ENCODE measurements at places on chromosomes 6 and 20.

- H3K27me3 ChIP-seq: peaks cover 46% of the 10 kb centered on the region
- no peaks in the 10 kb centered on the region for H3K36me3 ChIP-seq
- H3K4me1 ChIP-seq: peaks cover 43% of the 10 kb centered on the region
These were observed 1.7 kb upstream of the TCF15 start for GRCh38 chr20:611843-612185.

- peak; percentile 61 for DNase-seq
- H3K27me3 ChIP-seq: peaks cover 81% of the 10 kb centered on the region
- H3K27ac ChIP-seq: no peak overlapping the region
These were observed 15.4 kb downstream of the PNPLA1 start for GRCh38 chr6:36285187-36285671.

- H3K27ac ChIP-seq: no peak overlapping the region
- no peak overlapping the region for H3K4me3 ChIP-seq
- peaks cover 3% of the 10 kb centered on the region for H3K27me3 ChIP-seq
- DNase-seq: no peak
- no peaks in the 10 kb centered on the region for H3K36me3 ChIP-seq
- H3K4me1 ChIP-seq: peaks cover 15% of the 10 kb centered on the region
These were observed 1295.1 kb downstream of the EPHA7 start for GRCh38 chr6:92124200-92124651.

- no peak overlapping the region for H3K27ac ChIP-seq
- no peak overlapping the region for H3K4me3 ChIP-seq
These were observed 36.3 kb upstream of the CST5 start for GRCh38 chr20:23915844-23916243.

- peaks cover 15% of the 10 kb centered on the region for H3K36me3 ChIP-seq
- H3K27ac ChIP-seq: no peak overlapping the region
- H3K4me1 ChIP-seq: peaks cover 24% of the 10 kb centered on the region
These were observed 115.1 kb downstream of the QKI start for GRCh38 chr6:163529605-163530004.

- no peak for DNase-seq
- H3K36me3 ChIP-seq: no peaks in the 10 kb centered on the region
- peaks cover 3% of the 10 kb centered on the region for H3K27me3 ChIP-seq
- H3K4me3 ChIP-seq: no peak overlapping the region
These were observed 49.4 kb upstream of the RREB1 start for GRCh38 chr6:7058250-7058923.

- no peak overlapping the region for H3K4me3 ChIP-seq
- H3K4me1 ChIP-seq: peaks cover 21% of the 10 kb centered on the region
- H3K27me3 ChIP-seq: no peaks in the 10 kb centered on the region
These were observed 168.5 kb upstream of the ID4 start for GRCh38 chr6:19668710-19669109.

DNA sequence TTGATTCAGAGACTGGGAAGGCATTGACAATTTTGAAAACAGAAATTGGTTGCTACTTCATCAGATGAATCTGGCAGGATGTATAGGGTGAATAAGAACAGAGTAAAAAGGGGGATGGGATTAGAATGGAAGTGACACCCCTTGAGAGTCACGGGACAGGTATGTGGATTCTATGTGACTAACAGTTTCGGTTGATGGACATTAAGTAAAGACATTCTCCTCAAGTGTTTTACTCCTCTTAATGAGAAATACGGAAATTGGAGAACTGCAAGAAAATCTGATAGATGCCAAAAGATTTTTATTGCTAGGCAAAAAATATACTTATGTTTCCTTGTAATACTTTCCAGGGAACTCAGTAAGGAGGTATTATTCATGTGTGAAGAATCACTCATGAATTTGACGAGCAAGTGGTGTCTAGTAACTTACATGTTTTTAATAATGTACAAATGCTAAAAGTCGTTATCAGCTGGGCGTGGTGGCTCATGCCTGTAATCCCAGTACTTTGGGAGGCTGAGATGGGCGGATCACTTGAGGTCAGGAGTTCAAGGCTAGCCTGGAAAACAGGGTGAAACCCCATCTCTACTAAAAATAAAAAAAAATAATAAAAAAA lies 135.8 kb downstream of the KIF16B start:
- peaks cover 7% of the 10 kb centered on the region for H3K27me3 ChIP-seq
- H3K36me3 ChIP-seq: peaks cover 63% of the 10 kb centered on the region
- H3K4me1 ChIP-seq: peaks cover 11% of the 10 kb centered on the region
- no peak overlapping the region for H3K4me3 ChIP-seq
- no peak overlapping the region for H3K27ac ChIP-seq

GRCh38 chr6:75169689-75170586 lies 35.9 kb downstream of the COL12A1 start:
- peaks cover 4% of the 10 kb centered on the region for H3K27me3 ChIP-seq
- H3K27ac ChIP-seq: no peak overlapping the region
- peaks cover 17% of the 10 kb centered on the region for H3K4me1 ChIP-seq
- H3K4me3 ChIP-seq: no peak overlapping the region
- no peak for DNase-seq

- DNase-seq: no peak
- no peak overlapping the region for H3K4me3 ChIP-seq
- peaks cover 23% of the 10 kb centered on the region for H3K27me3 ChIP-seq
- no peak overlapping the region for H3K27ac ChIP-seq
These were observed 232.7 kb downstream of the DLL1 start for GRCh38 chr6:170057961-170058877.

DNA sequence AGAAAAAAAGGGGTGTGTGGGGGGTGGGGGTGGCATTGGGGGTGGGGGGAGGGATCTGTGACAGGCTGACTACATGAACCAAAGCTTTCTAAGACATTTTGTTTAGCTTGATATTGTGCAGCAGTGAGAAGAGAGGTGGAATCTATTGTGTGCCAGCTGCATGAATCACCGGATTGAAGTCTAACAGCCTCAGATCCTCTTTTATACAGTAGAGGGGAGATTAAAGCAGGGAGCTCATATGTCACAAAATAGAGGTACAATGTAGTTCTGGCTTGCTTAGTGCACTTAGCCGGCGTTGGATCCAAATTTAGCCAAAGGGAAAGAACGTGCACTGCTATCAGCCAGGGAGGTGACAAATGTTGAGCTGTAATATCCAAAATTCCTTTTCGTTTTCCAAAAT lies 404.2 kb upstream of the CITED2 start:
- no peak overlapping the region for H3K4me3 ChIP-seq
- DNase-seq: no peak
- no peak overlapping the region for H3K27ac ChIP-seq
- peaks cover 58% of the 10 kb centered on the region for H3K4me1 ChIP-seq

DNA sequence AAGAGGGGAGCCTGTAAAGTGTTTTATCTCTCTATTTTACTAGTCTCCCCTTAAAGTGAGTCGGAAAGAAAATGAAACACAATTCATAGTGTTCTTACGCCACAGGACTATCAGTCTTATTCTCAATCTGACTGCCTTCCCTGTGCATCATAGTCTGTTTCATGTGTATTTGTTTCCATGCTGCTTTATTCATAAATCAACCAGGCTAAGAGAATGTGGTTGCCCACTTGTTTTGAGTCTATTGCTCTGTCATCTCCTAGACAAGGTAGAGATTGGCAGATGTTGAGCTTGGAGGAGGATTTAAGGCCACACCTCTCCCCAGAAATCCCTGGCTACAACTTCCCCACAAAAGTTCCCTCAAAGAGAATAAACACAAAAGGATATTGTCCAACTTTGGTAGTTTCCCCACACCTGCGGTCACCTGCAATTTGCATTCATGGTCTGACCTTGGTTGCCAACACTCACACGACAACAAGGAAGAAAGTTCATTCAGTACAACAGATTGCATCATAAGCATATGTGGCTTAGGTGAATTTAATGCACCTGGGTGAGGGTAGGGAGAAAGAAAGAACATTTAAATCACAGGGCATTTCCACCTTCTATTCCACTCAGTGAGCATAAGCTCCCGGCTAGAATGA lies 167.1 kb upstream of the FBXL4 start:
- H3K27me3 ChIP-seq: peaks cover 8% of the 10 kb centered on the region
- DNase-seq: no peak
- peaks cover 7% of the 10 kb centered on the region for H3K4me1 ChIP-seq
- H3K36me3 ChIP-seq: no peaks in the 10 kb centered on the region
- H3K4me3 ChIP-seq: no peak overlapping the region

GRCh38 chr6:1200409-1201101 lies 111.3 kb upstream of the FOXQ1 start:
- H3K4me3 ChIP-seq: no peak overlapping the region
- H3K27ac ChIP-seq: no peak overlapping the region
- H3K4me1 ChIP-seq: peaks cover 11% of the 10 kb centered on the region
- H3K27me3 ChIP-seq: peaks cover 7% of the 10 kb centered on the region
- H3K36me3 ChIP-seq: no peaks in the 10 kb centered on the region

DNA sequence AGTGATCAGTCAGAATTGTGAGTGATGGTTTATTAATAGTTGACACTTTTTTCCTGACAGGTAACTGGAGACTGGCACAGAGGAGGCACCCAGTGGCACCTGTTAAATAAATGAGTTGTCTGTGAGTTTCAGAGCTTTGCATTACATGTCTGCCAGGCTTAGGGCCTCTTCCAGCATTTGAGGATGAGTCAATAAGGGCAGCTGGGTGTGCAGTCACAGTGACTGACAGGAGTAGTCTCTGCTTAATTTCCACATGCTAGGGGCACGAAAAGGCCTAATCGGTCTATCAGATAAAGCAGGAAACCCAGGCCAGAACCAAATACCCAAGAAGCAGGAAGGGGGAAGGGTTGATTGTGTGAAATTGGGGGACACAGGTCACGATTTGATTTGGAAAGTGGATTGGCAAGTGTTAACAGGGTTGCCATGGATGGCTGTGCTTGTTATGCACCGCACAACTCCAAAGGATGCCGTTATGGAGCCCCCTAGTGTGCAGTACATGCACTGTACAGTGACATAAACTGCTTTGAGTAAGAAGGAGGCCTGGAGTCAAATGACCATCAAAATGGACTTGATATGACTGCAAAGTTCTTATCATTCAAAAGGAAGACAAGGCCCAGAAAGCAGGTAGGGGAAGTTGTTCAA lies 111.9 kb upstream of the GGTLC1 start:
- H3K27ac ChIP-seq: no peak overlapping the region
- peaks cover 8% of the 10 kb centered on the region for H3K27me3 ChIP-seq
- H3K4me3 ChIP-seq: no peak overlapping the region
- DNase-seq: peak; percentile 59
- H3K4me1 ChIP-seq: peaks cover 21% of the 10 kb centered on the region

DNA sequence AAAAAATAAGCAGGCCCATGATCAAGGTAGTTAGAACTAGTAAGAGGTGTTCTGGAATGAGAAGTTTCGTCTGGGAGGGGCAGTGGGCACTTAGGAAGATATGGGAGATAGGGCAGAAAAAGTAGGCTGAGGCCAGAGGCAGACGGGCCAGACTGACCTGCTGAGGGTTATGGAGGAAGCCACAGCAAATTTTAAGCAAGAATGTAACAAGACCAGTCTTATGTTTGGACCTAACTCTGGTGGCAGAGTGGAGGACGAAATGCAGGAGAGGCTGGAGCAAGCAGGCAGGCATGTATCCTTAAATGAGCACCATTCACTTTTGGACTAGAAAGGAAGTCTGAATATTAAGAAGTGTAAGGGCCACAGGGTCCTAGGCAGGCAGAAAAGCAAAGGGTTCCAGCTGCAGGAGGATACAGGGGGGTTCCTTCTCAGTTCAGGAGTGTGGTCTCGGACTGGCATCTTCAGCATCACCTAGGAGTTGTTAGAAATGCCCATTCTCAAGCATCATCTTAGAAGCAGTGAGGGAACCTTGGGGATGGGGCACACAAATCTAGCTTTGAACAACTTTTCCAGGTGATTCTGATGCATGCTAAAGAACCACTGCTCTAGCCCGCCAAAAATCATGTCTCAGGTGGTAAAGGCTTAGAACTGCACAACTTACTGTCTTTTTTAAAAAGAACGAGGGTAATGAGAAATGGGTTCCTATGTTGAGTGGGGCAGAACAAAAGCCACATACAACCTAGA lies 1.7 kb upstream of the DSTN start:
- peaks cover 39% of the 10 kb centered on the region for H3K4me1 ChIP-seq
- peak overlapping the region; percentile 91 for H3K4me3 ChIP-seq
- DNase-seq: no peak
- no peaks in the 10 kb centered on the region for H3K36me3 ChIP-seq

GRCh38 chr20:22582964-22583772 lies 1.2 kb downstream of the FOXA2 start:
- peaks cover 25% of the 10 kb centered on the region for H3K4me1 ChIP-seq
- H3K27ac ChIP-seq: no peak overlapping the region
- peak overlapping the region; percentile 67 for H3K4me3 ChIP-seq
- peaks cover 98% of the 10 kb centered on the region for H3K27me3 ChIP-seq
- peak; percentile 49 for DNase-seq

DNA sequence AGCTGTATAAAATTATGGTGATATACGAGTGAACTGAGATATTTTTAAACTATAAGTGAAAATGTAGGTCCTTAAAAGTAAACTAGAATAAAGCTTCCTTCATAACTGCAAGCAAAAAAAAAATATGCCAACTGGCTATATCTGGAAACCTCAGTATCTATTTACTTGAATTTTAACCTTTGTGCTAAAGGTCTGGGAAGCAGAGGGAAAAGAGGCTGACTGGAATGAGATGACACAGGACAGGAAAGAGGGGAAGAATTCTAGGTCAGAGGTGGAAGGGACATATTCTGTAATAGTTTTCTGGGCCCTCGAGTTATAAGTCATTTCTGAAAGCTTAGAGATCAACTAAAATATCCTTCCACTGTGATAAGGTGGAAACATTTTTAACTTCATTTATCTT lies 46.8 kb downstream of the AIG1 start:
- peaks cover 13% of the 10 kb centered on the region for H3K36me3 ChIP-seq
- DNase-seq: no peak
- H3K27ac ChIP-seq: peak overlapping the region; percentile 80
- H3K27me3 ChIP-seq: no peaks in the 10 kb centered on the region
- H3K4me3 ChIP-seq: no peak overlapping the region

DNA sequence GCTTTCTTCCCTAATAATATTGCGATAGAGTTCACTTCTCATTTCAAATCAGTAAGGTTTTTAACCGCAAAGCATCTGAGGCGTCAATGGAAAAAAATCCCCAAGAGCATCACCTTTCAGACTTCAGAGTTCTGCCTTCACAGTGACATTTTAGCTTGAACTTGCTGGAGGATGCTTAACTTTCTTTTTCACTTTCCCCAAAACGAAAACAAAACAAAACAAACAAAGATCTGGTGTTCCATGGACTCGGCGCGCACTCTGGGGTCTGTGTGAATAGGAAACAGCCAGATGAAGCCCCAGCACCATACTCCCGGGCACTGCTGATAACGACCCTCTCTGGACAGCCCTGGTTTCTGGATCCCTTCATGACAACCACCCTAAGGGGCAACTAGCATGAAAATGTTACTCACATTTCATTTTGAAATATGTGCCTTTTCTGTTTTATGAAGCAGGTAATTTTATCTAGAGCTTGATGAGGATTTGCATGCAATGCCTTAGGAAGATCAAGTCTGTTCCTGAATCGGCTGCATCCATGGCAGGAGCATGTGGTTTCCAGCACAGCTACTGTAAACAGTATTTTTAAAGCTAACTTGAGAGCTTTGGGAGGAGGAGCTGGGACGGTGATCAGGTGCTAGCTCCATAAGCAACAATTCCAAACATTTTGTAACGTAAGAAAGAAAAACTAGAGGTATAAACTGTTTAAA lies 44.5 kb downstream of the RAMACL start:
- DNase-seq: no peak
- H3K27me3 ChIP-seq: peaks cover 7% of the 10 kb centered on the region
- no peaks in the 10 kb centered on the region for H3K36me3 ChIP-seq
- peaks cover 59% of the 10 kb centered on the region for H3K4me1 ChIP-seq
- peak overlapping the region; percentile 82 for H3K27ac ChIP-seq
- H3K4me3 ChIP-seq: no peak overlapping the region
